Activated CD8-positive, alpha-beta memory T cell treated with anti-CD3 and anti-CD28 coated beads for 1 hour (primary cell): ENCODE measurements at places on chromosomes 4 and X.

DNA sequence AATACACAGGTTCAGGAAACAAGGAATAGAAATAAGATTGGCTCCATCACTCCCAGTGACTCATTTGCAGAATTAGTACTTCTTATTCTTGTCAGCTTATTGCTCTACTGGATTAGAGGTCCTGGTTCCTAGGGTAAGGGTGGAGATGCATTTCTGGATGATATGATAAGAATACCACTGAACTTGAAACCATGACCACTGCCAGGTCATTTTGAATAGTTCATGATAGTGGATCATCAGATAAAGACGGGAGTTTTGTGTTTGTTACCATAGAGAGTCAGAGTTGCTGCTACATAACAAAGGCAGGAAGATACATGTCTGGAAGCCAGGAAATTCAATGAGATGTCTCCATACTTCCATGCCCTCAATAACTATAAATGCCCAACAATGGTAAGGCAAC is 109.2 kb upstream of the FAT1 start:
- no peak for DNase-seq

GRCh38 chr4:76194325-76194724 is 19.3 kb downstream of the SCARB2 start:
- DNase-seq = no peak

DNA sequence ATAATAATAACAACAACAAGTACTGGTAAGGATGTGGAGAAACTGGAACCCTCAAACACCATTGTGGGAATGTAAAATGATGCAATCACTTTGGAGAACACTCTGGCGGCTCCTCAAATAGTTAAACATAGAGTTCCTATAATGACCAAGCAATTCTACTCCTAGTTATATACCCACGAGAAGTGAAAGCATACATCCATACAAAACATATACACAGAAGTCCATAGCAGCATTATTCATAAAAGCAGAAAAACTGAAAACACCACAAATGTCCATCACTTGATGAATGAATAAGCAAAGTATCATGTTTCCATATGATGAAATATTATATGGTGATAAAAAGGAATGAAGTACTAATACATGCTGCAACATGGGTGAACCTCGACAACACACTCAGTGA is 116.7 kb downstream of the AMELX start:
- DNase-seq = no peak

GRCh38 chr4:179867300-179867878 is 2375.8 kb upstream of the TENM3 start:
- DNase-seq = no peak

GRCh38 chr4:29636961-29637360 is 1083.2 kb upstream of the PCDH7 start:
- no peak for DNase-seq

GRCh38 chrX:44637282-44637681 is 94.6 kb upstream of the FUNDC1 start:
- no peak for DNase-seq

DNA sequence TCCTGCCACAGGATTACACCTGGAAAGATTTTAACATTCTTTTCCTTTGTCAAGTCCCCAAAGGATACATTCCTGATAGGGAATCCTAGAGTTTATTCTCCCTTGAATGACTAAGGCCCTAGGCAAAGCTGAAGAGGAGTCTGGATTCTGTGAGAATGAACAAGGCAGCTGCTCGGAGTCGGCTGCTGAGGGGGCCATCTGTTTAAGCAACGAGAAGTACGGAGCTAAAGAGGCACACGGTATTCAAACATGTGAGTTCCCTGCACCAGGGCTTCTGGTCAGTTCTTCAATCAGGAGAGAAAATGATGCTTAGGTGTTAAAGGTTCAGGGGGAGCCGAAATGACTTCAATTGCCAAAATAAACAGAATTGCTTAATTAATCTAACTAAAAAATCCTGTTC is 97.6 kb downstream of the MGST2 start:
- DNase-seq = no peak

- DNase-seq = no peak
These were observed 56.4 kb downstream of the ABCG2 start for GRCh38 chr4:88102026-88102425.

GRCh38 chr4:54664400-54664799 is 6.6 kb downstream of the KIT start:
- no peak for DNase-seq

DNA sequence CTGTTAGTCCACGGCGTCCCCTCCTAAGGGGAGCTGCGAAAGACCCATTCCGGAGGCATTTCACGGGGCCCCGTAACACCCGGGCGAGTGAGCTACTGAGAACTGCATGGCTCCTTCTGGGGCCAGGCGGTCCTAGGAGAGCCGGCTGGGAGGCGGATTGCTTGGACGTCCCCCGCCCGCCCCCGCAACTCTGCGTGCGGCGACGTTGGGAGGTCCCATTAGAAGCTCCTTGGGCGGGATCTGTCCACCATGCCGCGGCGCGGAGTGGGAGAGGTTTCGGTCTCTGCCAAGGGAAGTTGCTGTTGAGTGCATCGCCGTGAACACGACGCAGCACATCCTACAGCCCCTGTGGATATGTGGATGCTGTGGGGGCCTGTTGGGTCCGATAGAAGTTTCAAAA is 85.4 kb upstream of the IGFBP7 start:
- no peak for DNase-seq

- no peak for DNase-seq
These were observed 186.8 kb downstream of the TMA16 start for GRCh38 chr4:163681208-163681821.

- no peak for DNase-seq
These were observed 21.0 kb downstream of the NUDT6 start for GRCh38 chr4:122901247-122902010.

- peak; percentile 10 for DNase-seq
These were observed 59.9 kb downstream of the GK start for GRCh38 chrX:30713061-30713525.

DNA sequence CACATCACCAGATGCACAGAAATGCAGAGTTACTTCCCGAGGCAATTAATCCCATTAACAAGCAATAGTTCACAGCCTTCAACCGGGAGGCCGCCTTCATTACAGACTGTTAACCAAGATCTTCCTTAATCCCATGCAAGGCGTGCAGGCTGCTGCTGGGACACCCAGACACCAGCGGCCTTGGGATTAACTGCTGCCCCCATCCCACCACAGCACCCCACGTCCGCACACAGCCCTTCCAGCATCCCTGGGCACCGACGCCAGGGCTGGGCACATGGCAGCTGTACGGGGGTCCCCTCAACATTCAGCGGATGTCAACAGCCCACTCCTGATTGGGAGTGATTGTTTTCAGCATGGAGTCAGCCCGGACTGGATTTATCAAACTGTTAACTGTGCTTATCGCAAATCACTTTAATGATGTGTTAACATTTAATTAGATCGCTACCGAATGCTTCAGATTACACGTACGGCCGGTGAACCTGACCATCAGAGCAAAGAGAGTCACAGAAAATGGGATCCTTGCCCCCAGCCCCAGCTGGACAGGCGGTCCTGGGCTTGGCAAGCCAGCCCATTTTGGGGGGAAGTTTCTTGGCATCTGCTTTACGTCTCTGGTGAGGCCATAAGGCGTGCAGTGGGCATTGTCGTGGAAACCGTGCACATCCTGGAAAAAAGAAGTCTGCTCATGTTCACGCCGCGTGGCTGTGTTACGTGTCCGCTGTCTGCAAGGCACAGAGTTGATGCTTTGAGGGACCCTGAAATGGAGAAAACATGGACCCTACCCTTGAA is 126.4 kb downstream of the HMX1 start:
- DNase-seq = no peak

DNA sequence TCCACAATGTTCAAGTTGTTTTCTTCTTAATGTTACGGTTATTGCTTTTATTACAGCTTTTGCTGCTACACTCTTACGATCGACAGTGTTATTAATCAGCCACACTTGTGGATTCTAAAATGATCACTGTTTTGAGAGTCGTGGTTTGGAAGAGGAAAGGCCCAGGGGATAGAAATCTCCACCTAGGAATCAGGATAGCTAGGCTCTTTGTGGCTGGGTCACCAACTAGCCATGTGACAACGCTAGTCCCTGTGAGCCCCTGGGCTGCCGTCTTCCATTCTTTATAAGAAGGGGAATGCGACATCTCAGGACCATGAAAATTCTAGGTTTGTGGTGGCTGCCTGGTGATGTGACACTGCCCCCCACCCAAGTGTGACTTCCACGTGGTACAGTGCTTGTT is 380 bp downstream of the SLC34A2 start:
- DNase-seq = no peak

DNA sequence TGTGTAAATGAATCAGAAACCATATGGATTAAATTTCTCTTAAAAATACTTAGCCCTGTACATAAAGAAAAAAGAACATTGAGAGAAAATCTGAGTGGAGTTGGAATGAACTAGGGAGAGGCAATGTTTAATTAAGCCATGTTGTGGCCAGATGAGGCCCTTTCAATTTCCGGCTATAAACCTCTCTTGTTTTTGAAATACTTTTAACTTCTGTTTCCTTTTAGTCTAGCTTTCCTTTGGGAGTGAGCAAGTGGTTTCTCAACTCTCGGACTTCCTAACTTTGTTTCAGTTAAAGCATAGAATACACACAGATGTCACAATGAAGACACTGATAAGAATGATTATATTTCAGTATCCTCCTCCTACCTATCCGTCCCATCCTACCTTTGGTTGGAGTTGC is 197.2 kb downstream of the ARHGAP24 start:
- no peak for DNase-seq

DNA sequence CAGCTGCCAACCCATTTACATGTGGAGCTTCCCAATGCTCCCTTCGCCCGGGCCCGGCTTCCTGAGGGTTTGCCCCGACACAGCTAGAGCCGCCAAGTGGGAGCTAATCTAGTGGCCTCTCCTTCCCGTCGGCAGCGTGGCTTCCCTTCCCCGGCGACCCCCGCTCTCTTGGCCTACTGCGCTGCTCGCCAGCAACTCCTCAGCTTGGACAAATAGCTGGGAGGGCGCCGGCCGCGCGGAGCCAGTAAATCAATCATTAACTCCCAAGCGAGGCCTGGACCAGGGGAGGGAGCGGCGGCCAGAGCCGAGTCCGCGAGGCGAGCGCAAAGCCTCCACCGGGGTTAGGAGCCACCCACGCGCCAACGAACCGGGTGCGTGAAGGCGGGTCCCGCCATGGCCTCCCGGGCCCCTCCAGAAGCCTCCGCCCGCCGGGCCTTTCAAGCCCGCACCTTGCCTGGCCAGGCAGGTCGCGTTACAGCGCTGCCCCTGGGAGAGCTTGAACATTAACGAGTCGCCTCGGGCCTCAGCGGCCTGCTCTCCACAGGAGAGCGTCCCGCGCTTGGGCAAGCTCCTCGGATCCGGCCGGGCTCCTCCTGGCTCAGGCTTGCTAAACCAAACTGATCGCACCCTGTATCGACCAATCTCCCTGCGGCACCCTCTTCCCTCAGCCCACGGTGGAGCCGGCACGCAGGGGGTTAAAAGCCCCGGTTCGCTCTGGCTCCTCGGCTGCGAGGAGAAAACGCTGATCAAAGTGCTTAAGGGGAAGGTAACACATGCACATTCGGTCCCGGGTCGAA is 10.6 kb upstream of the BCOR start:
- DNase-seq = no peak

DNA sequence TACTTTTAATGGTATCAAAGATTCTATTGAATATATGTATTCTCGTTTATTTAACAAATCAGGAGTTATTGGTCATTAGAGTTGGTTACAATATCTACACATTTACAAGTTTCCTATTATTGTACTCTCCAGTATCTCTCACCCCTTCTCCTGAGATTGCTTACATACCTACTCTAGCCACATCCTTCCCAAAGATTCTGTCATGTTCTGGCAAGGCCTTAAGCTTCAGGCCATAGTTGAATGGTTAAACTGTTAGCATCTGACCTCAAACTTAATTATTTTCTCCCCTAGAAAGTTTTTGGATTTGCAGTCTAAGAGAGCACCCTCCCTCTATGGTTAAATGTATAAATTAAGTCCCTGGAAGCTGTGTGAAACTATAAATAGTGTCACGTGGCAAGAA is 784.2 kb downstream of the GLUD2 start:
- DNase-seq = no peak

GRCh38 chrX:10350981-10351380 is 194.2 kb downstream of the CLCN4 start:
- DNase-seq = no peak

- DNase-seq = no peak
These were observed 13.9 kb downstream of the CSN2 start for GRCh38 chr4:69951602-69952001.

- DNase-seq = no peak
These were observed 22.3 kb downstream of the QRFPR start for GRCh38 chr4:121358473-121358872.

DNA sequence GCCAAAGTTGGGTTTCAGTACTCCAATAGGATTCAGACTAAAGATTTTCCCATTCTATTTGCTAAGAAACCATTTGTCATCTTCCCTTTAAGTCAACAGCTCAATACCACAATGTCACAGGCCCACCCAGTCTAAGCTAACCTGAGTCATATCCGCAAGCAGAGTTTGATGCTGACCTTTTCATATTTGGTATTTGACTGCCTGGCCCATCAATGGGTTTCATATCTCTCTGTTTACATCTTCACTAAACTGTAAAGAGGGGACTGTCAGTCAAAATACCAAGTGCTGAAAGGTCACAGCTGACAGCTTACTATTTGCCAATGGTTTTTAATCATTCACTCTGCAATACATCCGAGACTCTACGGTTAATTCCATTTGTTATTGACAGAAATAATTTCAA is 707.5 kb upstream of the ACTRT1 start:
- no peak for DNase-seq

GRCh38 chr4:27242217-27242616 is 381.6 kb downstream of the STIM2 start:
- no peak for DNase-seq

DNA sequence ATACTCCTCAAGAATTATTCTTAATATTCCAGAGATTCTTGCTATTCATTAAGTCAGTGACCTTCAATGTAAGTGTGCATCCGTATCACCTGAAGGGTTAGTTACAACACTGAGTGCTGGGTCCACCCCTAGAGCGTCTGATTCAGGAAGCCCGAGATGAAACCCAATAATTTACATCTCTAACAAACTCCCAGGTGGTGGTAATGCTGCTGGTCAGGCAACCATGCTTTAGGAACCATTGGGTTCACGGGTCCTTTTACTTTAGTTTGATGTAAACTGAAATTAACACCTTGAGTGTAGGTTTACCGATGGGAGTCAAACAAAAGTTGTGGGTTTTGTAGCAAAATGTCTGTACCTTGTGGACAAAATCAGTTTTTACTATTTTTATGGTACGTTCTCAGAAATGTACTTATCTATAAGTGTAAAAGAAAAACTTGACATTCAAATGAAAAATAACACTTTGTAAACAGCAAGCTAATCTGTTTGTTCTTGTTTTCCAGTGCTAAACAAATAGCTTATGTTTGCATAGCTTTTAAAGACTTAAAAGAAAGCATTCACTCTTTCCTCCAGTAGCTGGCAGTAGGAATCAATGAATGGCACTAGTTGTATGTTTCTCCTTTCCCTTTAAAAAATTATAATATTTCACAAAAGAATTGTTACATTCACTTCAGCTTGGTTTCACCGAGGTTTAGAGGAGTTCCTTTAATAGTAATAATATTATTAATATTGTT is 32.7 kb downstream of the ACE2 start:
- no peak for DNase-seq

- DNase-seq = no peak
These were observed 355.4 kb upstream of the CTSO start for GRCh38 chr4:156309031-156309430.

- no peak for DNase-seq
These were observed 111.1 kb upstream of the ACSL4 start for GRCh38 chrX:109843963-109844751.

GRCh38 chr4:81173213-81173612 is 41.8 kb downstream of the PRKG2 start:
- no peak for DNase-seq
